ENCODE measurements at places on chromosomes 12 and 14.

GRCh38 chr14:39880965-39881364 is 448.7 kb upstream of the FBXO33 start:
- DNase-seq = no peak

GRCh38 chr14:22383515-22384166 is 205.4 kb downstream of the DAD1 start:
- DNase-seq = peak; percentile 46

GRCh38 chr14:64703395-64704142 is 655 bp upstream of the PLEKHG3 start:
- DNase-seq = no peak

- no peak for DNase-seq
Measured at GRCh38 chr12:52903855-52904508, 894 bp downstream of the KRT8 start.

- no peak for DNase-seq
Measured at GRCh38 chr14:80465546-80466220, 254.4 kb upstream of the DIO2 start.

DNA sequence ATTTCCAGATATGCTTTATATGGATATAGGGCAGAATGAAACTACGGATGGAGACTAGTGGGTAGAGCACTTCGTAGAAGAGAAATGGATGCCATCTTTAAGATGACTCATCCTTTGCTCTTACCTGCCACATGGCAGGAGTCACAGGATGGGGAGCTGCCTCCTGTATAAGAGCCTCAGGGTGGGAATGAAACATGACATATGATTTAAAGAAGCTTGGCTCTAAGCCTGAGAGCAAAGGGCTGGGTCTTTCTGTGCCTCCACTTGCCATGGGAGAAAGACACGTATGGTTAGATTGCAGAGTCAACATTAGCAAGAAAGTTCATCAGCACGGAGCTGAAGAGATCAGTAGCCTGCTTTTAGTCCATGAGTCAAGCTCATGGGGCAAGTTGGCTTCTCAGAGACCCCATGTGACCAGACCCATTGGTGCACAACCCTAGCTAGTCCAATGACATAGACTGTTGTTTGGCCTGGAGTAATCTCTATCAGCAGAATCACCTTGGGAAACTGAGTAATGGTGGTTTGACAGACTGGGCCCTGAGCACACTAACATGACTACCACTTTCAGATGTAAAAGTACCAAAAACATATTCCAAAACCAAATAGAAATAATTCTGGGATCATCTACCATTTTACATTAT is 38.1 kb upstream of the IL22 start:
- no peak for DNase-seq

- DNase-seq = no peak
Measured at GRCh38 chr12:122858171-122858570, 22.9 kb downstream of the HIP1R start.

- DNase-seq = no peak
Measured at GRCh38 chr12:123059500-123059899, 79.0 kb downstream of the ARL6IP4 start.

DNA sequence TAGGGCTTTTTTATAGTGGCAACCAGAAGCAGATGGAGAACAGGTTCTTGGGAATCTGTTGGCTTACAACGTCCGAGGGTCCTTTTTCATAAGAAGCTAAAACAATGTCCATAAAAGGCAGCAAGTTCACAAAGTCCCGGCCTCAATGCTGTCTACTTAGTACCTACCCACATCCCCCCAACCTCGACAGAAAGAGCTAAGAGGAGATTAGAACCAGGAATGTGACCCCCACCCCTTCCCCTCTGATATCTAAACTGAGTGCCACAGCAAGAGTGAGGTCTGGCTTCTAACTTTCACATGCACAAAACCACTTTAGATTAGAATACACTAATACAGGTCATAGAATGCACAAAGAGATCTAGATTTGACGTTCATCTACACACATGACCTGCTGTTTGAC is 4.5 kb downstream of the DPF3 start:
- DNase-seq = no peak

- DNase-seq = no peak
Measured at GRCh38 chr14:45742187-45742586, 489.2 kb upstream of the MIS18BP1 start.

- no peak for DNase-seq
Measured at GRCh38 chr12:12610711-12611110, 965 bp upstream of the CREBL2 start.

GRCh38 chr12:89827592-89827991 is 119.0 kb upstream of the ATP2B1 start:
- DNase-seq = no peak

DNA sequence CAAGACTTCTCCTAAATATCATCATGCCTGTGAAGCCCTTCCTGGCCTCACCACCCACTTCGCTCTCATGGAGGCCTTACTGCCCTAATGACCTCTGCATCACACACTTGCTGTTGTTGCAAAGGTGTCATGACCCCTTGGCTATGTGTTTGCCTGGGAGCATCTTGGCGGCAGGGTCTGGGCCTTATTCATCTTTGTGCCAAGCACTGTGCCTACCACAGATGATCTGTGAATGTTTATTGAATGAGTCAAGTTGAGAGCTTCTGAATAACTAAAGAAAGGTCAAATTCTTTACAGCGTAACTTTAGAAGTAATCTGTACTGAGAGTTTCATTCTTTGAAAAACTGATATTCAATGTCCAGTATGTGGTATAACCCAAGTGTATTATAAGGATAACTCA is 113.3 kb downstream of the TTC8 start:
- no peak for DNase-seq

- no peak for DNase-seq
Measured at GRCh38 chr12:56267443-56268071, 815 bp downstream of the COQ10A start.

GRCh38 chr12:20018406-20018805 is 349.9 kb upstream of the PDE3A start:
- no peak for DNase-seq

- DNase-seq = no peak
Measured at GRCh38 chr14:51481643-51482042, 170.1 kb upstream of the FRMD6 start.

DNA sequence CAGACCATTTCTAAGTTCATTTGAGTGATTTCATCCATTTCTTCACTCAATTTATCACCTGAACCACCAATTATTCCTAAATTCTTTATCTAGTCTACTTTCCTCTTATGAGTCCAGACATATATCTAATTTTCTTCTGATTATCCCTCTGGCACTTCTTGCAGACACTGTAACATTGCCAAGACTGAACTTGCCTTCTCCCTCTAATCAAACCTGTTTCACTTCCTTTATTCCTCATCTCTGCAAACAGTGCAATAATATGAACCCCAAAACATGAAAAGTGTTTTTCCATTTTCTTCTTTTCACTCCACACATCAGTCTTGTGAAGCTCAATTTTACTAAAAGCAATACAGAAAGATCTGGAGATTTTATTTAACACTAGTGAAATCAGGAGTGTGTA is 37.8 kb upstream of the PTPRQ start:
- no peak for DNase-seq

DNA sequence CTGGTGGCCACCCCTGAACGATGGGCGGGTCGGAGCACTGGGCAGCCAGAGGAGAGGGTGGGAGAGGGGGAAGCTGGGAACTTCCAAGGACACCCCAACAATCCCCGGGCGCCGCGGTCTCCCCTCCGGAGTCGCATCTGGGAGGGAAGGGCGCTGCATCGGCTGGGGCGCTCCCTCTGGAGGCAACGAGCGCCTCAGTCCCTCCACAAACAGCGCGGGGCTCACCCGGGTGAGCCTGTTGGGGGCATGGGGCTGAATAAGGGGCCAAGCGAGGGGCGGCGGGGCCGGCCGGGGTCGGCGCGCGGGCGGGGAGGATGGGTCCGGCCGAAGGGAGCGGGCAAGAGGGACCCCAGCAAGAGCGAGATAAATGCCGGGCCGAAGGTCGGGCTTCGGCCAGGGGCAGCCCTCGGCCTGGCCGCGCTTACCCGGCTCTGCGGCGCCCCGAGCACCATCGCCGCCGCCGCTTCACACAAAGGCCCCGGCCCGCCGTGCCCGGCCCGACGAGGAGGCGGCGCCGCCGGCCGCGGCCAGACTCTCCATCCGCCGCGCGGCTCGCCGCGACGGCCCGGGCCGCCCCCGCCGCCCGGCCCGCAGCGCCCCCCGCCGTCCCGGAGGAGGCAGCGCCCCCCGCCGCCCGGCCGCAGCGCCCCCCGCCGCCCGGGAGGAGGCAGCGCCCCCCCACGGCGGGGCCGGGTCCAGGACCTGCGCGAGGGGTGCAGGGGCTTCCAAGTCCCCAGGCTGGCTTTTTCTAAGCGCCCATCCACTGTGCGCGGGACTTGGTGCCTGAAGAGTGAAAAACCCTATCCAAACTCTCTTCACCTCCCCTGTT is at the start of gene ZBTB39:
TSS of gene ZBTB39 (minus strand) at position 567 of the 829 bp plus-strand sequence. CDS start 1,629 bp downstream, outside the sequence.
- peak; percentile 84 for DNase-seq

- no peak for DNase-seq
Measured at GRCh38 chr14:85752175-85752574, 222.2 kb downstream of the FLRT2 start.

DNA sequence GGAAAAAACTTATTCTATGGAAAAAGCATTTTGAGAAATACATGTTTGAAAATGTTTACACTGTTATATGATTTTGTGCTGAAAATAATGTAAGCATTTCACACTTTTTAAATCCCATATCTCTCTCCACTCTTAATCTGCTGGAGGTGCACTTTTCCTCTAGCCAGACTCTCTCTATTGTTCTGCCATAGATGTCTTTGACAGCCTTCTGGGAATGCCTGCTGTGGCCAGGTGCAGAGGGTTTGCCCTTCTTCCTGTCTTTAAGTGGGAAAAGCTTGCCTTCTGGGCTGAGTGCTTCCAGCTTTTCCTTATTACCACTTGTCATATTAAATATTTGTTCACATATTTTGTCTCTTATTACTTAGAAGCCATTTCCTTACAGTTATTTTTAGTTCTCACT is 60.1 kb upstream of the PPM1H start:
- no peak for DNase-seq

- DNase-seq = peak; percentile 70
Measured at GRCh38 chr12:94769776-94770759, 119.7 kb upstream of the TMCC3 start.

DNA sequence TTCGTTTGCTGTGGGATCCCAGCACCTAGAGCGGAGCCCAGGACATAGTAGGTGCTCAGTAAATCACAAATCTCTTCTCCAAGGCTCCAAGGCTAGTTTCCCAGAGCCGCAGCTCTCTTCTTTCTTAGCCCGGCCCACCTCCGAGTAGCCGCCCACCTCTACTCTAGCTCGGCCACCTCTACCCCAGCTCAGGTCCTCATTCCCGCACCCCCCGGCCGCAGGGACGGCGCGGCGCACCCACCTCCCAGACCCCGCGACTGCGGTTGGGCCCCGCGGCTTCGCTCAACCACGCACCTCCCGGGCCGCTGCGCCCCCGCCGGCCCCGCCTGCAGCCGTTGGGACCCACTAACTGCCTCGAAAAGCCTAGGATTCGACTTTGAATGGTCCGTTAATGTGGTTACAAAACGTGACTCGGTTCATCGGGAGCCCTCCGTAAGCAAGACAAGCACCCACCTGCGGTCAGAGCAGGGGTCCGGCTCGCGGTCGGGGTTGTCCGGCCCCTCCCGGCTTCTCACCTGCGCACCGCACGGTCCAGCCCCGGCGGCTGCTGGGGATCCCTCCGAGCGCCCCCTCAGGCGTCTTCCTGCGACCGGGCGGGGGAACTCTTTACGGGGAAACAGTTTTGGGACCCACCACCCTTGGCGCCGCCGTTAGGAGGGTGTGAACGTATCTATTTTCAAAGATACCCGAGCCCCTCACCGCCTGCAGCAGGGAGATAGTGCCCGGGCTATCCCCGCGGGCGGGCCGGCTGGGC is at the start of gene SLC2A14:
TSS of gene SLC2A14 (minus strand) at position 350 of the 754 bp plus-strand sequence. CDS start 3,035 bp downstream, outside the sequence.
- DNase-seq = peak; percentile 23

GRCh38 chr12:101582937-101583336 is 11.8 kb upstream of the MYBPC1 start:
- no peak for DNase-seq

GRCh38 chr14:74941676-74942097 is 13.7 kb downstream of the PGF start:
- peak; percentile 71 for DNase-seq

DNA sequence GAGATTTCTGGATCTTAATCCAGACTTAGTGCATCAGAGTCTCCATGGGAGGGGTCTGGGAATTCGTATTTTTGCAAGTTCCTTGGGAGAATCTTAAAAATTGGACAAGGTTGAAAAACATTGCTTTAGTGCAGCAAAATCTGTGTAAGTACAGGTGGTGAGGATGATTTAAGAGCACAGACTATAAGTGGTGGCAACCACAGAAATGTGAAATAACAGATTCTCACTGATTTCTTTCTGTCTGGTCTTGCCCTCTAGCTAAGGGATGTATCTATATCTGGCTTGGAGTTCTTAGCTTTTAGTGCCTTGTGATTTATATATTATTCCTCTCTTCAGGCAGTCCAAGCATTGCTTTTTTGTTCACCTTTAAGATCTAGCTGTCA is 116.2 kb downstream of the DIP2B start:
- no peak for DNase-seq

DNA sequence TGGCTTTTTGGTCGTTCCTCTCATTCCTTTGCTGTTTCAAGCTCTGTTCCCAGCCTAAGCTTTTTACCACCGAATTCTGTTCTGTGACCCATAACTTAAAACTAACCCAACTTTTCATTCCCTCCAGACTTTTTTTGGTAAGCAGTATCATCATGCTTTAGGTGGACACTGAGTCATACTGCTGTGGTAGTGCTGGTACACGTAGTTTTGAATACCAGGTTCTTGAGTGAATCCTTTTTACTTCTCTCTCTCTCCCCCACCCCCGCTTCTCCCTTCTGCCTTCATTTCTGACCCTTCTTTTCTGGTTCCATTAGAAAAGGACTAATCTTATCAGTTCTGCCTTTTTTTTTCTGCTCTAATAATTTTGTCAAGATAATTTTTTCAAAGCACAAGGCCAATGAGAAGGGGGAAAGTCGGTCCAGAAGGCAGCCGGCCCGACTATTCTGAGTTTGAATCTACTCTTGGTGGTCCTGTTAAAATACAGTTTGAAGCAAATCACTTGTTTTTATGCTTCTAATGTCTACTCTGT is 2.3 kb upstream of the MDM2 start:
- no peak for DNase-seq

DNA sequence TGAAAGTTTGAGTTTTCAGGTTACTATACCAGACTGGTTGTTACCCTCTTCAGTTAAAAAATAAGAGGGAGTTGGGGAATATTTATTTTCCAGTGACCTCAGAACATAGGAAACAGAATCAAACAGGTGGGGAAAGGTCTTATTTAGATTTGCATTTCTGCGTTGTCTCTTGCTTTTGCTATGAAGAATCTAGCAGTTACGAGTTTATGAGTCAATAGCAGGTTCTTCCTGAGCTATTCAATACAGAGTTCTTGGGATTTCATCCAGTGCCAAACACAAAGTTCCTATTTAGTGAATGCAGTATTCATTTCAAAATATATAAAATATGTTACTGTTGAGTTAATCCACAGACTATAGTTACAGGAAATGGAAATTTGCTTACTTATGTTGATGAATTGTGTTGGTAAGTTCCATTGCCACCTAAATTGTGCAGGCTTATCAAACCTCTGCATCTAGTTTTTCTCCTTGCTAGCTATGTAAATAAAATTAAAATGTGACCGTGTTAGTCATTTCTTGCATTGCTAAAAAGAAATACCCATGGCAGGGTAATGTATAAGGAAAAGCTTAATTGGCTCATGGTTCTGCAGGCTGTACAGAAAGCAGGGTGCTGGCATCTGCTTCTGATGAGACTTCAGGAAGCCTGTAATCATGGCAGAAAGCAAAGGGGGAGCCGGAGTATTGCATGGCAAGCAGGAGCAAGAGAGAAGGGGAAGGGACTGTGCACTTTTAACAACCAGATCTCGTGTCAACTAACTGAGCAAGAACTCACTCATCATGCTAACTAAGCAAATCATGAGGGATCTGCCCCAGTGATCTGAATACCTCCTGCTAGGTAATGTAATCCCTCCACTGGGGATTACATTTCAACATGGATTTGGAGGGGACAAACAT is 110.2 kb downstream of the KTN1 start:
- no peak for DNase-seq
